Amygdala (tissue), 56 donors: ENCODE measurements at places on chromosomes 16 and 17.
A peak's percentile ranks its signal among the peaks of the same experiment; 100 is the strongest.

DNA sequence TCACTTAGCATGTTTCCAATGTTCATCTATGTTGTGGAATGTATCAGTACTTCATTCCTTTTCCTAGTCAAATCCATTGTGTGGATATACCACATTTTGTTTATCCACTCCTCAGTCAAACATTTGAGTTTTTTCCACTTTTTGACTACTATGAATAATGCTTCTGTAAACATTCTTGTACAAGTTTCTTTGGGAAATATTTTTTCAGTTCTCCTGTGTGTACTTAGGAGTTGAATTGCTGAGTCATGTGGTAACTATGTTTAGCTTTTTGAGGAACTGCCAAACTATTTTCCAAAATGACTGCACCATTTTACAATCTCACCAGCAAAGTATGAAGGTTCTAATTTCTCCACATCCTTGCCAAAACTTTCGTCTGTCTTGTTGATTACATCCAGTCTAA is 223.7 kb upstream of the AXIN2 start:
- no peak for DNase-seq

GRCh38 chr17:75909051-75909811 is 4.5 kb upstream of the MRPL38 start:
- DNase-seq = no peak

DNA sequence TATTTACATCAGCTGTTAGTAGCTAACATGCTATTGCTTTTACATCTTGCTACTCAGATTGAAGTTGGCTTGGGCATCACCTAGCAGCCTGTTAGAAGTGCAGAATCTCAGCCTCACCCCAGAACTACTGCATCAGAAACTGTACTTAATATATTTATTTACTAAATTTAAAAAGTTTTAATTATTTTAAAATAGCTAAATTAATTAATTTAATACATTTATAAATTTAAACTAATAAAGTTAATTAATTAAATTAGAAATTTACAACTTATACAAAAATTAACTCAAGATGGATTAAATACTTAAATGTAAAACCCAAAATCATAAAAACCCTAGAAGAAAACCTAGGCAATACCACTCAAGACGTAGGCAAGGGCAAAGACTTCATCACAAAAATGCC is 38.9 kb upstream of the GNA13 start:
- DNase-seq = no peak

DNA sequence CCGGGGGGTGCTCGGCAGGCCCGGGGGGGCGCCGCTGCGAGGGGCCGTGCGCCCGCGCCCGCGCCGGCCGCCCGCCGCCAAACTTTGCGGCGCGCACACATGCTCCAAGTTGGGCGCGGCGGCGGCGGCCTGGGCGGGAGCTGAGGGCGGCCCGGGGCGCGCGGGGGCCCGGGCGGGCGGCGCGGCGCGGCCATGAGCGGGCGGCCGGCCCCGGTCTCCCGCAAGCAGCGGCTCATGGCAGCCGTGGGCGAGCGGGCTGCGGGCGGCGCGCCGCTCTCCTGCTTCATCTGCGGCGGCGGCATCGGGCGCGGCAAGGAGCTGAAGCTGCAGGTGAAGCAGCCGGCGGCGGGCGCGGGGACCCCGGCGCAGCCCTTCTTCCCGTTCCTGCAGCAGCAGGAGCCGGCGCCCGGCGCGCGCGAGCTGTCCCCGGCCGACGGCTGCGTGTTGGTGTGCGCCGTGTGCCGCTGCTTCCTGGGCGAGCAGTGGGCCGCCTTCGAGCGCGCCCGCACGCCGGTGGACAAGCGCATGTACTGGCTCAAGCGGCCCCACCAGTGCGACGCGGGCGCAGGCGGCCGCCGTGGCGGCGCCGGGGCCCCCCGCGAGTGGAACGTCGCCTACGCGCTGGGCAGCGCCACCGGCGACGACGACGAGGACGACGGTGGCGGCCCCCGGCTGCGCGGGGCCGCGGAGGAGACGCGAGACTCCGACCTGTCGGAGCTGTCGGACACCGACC is 57.2 kb upstream of the CIBAR2 start:
- no peak for DNase-seq

DNA sequence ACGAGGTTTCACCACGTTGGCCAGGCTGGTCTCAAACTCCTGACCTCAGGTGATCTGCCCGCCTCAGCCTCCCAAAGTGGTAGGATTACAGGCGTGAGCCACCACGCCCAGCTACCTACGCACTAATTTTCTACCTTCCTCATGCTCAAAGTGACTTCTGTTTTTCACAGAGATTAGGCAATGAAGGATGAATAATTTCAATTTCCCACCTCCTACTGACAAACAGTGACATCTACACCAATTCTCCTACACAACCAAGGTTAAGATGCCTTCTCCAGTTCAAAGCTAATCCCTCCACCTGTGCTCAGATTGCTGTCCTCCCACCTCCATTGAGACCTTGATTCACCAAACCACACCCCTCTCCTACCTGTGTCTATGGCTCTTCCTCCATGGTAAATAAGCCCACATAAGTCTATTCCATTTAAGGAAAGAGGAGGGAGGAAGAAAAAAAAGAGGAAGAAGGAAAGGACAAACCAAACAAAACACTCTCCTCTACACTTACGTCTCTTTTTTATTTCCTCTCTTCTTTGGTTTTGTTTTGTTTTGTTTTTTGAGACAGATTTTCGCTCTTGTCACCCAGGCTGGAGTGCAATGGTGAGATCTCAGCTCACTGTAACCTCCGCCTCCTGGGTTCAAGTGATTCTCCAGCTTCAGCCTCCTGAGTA is 5.5 kb upstream of the MED11 start:
- no peak for DNase-seq

DNA sequence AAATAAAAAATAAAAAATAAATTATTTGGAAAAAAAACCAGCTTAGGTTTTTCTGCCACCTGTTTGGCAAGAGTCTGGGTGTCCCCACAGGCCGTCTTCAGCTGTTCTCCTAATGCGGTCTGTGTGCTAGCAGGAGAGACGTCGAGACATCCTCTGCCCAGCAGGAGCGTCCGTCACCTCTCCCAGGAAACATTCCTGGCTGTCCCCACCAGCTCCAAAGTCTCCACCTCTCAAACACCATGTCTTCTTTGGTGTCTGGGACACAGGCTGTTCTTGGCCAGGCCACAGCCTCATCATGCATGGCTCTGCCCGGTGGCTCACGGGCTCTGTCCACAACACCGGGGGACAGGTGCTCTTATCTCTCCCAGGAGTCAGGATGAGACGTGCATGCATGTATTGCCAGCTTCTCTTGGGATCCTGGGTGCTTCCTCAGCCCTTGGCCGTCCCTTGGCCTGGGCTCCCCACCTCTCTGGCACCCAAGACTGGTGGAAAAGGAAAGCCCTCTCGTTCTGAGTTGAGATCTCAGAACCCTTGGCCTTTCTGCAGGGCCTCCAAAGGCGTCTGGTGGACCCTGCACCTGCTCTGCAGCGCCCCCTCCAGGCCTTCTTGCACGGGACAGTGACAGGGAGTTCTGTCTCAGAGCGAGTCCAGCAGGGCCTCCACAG is 84.9 kb upstream of the CBX4 start:
- peak; percentile 9 for DNase-seq
